ENCODE measurements at places on chromosomes 6 and 20.

GRCh38 chr6:166862287-166862977 is 93.9 kb downstream of the RNASET2 start:
- no peak for DNase-seq

GRCh38 chr6:156262014-156262413 is 515.2 kb upstream of the ARID1B start:
- no peak for DNase-seq

- DNase-seq, result no peak
These were observed 232.4 kb upstream of the FOXQ1 start for GRCh38 chr6:1079525-1079924.

- no peak for DNase-seq
These were observed 259.1 kb downstream of the ZFAND3 start for GRCh38 chr6:38078671-38079070.

DNA sequence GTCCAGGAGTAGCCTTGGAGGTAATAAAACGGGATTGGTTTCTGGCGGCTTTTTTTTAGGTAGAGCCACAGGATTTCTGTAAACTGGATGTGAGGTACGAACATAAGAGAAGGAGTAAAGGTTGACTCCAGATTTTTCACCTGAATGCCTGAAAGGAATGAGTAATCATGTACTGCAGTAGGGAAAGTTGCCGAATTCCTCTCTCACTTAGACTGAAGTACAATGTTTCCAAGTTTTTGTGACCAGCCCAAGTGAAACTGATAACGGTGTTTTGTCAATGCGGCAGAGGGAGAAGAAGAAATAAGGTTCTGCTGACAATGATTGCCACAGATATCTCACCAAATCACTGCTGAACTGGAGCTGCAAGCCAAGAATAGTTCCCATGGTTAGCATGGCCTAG is 75.0 kb downstream of the VTA1 start:
- no peak for DNase-seq

- DNase-seq, result no peak
These were observed 157.9 kb downstream of the FOXC1 start for GRCh38 chr6:1767481-1768246.

- DNase-seq, result no peak
These were observed 315.4 kb downstream of the HAO1 start for GRCh38 chr20:7624886-7625285.

GRCh38 chr20:7695051-7695495 is 245.2 kb downstream of the HAO1 start:
- peak; percentile 14 for DNase-seq

DNA sequence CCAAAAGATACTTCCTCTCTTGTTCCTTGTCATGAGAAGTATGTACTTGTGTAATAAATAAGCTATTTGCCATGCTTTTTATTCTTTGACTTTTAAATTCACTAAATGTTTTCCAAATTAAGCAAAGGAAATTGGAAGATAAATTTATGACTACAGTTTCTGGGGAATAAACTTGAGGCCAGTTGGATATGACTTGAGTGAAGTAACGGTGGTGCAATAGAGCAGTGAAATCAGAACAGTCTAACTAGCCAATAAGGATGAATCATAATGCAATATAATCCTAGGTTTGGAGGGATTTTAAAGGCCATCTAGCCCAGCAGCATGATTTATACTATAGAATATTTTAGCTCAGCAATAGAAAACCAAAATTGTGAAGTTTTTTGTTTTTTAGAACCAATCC is 183.8 kb upstream of the TCF21 start:
- peak; percentile 81 for DNase-seq

- no peak for DNase-seq
These were observed 87.1 kb downstream of the ERMARD start for GRCh38 chr6:169838346-169839028.

- DNase-seq, result peak; percentile 17
These were observed 81.2 kb upstream of the VSTM2L start for GRCh38 chr20:37821696-37822095.

- DNase-seq, result no peak
These were observed 30.4 kb downstream of the NTSR1 start for GRCh38 chr20:62739067-62739466.

DNA sequence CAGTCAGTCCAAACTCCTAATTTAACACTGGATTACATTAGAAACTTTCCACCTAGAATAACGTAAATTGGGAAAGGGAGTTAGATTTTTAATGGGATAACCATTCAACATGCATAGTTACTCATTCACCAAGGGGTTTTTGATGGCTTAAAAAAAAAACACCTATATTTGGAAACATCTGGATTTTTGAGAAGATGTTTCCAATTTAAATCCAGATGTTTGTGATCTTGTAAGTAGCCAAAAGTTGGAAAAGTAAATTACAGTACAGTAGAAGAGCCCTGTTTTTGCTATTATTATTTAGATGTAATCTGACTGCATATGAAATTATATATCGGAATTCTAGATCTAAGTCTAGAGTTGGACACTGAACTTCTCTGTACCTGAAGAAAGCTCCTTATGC is 478.2 kb downstream of the CD83 start:
- no peak for DNase-seq

- peak; percentile 92 for DNase-seq
These were observed 38.0 kb downstream of the RCAN2 start for GRCh38 chr6:46453216-46453615.

DNA sequence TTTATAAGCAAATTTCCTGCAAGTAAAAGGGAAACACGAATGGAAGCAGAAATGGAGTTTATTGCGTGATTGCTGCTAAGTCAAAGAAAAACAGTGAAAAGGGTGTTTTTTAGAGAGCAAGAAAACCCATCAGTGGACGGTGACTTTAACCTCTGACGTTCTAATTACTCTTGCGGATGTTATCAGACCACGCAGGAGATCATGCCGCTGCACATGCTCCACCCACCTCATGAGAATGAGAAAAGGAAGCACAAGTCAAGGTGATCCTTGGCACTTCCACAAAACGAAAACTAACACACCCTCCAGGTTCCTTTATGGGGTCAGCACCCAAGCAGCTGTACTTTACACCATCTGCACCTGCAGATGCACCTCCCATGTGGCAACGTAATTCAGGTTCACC is 45.0 kb downstream of the LYRM4 start:
- no peak for DNase-seq

DNA sequence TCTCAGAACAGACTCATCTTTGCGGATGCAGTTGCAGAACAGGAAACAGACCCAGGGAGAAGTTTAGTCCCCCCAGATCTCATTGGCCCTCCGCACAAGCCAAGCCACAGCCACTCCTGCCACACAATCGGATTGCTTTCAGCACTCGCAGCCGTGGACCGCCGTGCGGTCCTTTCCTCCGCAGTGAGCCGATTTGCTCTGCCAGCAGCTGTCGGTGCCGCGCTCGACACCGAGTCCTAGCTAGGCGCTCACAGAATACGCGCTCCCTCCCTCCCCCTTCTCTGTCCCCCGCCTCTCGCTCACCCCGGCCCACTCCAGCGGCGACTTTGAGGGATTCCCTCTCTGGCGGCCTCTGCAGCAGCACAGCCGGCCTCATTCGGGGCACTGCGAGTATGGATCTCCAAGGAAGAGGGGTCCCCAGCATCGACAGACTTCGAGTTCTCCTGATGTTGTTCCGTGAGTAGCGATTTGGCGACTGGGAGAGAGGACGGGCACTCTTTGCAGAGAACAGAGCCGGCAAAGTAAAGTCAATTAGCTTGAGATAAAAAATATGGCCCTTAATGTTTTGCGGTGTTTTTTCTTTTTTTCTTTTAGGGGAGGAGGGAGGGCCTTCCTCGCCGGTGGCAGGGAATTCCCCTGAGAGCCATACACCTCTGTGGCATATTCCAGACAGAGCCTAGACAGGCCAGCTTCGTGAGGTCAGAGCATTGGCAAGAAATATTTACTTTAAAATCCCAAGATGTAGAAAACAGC is at the start of gene LAMP5:
LAMP5 (plus strand) TSS at position 130 of the 753 bp plus-strand sequence; CDS start at position 393, 263 bp downstream.
- DNase-seq, result no peak

DNA sequence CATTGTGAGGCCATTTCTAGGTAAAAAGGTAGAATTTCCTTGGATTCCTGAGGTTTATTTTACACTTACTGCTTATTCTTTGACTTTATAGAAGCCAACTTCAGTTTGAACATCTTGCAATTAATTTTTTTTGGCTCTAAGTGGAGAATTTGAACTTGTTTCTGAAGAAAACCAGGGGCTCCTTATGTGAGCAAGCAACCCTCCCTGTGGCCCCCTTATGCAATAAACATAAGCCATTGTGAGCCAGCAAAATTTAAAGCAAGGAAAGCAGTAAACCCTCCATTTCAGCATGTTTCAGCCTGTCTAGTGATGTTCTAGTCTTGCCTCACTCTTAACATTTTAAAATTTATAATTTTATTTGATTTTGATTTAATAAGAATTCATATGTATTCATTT is 5.6 kb downstream of the HLA-F start:
- no peak for DNase-seq

DNA sequence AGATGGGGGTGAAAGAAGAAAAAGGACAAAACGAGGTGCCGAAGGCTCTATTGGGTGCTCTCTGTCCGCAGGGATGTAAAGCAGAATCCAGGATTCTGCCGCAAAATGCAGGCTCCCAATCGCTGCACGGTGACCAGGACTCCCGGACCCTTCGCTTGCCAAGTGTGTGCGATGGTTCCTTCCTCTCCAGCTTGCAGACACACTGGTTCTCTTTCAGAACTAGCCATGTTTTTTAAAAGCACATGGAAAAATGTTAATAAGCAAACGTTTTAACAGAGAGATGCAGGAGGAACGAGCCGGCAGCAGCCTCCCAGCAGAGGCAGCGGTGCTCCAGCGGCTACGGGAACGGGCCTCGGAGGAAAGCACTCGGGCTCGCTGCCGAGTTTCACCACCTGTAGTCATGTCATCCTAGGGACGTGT is 59.6 kb downstream of the ZNF831 start:
- no peak for DNase-seq

GRCh38 chr6:162032620-162033019 is 694.9 kb downstream of the PRKN start:
- DNase-seq, result no peak

DNA sequence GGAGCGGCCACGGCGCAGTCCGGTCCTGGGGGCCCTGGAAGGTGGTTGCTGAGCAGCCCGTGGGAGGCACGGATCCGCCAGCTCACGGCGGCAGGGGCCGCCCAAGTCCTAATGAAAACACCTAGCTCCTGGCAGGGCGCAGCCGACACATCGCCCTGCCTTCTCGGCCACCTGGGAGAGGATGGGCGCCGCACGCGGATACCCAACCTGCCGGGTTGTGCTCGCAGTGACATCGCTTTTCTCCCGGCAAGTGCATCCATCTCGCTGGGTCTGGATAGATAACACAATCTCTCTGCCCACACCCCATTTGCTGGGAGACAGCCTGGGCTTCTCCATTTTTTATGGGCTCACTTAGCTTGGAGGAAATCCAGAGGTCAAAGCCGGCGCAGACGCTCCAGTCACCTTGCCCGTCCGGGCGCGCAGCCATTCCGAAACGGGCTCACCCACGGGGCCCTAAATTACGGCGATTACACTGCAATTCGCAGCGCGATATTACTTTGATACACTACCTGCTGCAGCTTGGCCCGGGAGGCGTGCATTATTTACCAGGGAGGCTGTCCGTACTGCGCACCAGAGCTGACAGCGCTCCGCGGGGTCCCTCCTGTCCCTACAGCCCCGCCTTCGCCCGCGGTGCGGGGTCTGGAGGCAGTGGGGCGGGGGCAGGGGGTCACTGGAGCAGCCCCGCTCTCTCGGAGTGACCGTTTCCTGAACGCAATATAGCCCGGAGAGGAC is 36.2 kb upstream of the CCDC167 start:
- no peak for DNase-seq

DNA sequence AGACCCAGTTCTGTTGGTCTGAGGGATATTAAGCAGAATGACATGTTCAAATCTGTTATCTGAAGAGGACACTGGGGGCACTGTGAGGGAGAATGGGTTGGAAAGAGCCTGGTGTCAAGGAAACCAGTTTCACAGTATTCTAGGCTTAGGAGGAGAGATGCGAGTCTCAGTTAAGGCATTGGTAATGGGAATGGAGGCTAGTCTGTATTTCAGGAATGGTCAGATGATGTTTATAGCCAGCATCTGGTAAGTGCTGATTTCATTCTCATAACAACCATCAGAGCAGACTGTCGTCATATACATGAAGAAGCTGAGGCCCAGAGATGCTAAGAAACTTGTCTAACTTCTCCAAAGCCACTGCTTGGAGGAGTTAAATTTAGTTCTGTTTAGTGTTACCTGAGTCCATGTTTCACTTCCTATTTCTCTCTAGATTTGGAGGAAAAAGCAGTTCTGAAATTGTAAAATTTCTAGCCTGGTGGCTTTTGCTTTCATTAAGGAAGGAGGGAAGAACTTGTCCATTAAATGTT is 242.0 kb downstream of the ARID1B start:
- DNase-seq, result no peak

DNA sequence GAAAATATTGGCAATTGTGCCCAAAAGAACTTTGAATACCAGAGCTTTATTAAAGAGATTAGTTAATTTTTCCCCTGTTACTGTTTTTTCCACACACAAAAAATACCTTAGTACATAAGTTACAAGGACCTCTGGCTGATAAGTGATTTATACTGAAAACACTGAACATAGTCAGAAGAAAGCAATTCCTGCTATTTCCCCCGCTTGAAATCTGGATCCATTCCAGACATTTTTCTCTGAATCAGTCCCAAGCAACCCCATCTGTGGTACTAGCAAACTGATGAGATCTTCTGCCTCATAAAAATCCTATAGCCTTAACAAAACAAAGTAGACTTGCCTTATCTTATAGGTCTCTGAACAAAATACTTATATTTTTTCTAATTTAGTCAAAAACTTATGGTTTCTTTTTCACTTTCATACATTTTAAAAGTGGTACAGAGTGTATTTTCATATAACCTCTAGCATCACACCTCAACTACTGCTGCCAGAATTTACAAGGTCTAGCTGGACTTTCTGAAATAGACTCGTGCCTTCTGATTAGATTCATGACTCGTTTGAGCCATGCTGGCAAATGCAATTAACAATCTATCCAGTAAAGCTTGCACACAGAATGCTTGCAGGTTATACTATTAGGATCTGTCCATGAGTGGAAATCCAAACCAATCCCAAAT is 111.9 kb downstream of the TBX18 start:
- peak; percentile 84 for DNase-seq

DNA sequence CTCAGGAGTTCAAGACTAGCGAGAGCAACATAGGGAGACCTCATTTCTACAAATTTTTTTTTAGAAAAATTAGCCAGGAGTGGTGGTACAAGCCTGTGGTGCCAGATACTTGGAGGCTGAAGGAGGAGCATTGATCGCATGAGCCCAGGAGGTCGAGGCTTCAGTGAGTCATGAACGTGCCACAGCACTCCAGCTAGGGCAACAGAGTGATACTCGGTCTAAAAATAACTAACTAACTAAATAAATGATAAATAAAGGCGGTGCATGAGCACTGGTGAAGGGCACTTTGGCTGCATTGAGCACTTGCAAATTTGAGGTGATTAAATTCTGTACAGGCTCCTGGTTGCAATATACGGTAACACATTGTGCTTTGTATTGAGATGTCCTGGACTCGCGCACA is 13.5 kb downstream of the HLA-A start:
- DNase-seq, result no peak

All from AG09309 (cell line).